ENCODE measurements at places on chromosomes 7 and 10. TPM values are rescaled to one million over a fixed set of nuclear protein-coding genes. Genes with fewer than 3 reads are reported as not detected.

DNA sequence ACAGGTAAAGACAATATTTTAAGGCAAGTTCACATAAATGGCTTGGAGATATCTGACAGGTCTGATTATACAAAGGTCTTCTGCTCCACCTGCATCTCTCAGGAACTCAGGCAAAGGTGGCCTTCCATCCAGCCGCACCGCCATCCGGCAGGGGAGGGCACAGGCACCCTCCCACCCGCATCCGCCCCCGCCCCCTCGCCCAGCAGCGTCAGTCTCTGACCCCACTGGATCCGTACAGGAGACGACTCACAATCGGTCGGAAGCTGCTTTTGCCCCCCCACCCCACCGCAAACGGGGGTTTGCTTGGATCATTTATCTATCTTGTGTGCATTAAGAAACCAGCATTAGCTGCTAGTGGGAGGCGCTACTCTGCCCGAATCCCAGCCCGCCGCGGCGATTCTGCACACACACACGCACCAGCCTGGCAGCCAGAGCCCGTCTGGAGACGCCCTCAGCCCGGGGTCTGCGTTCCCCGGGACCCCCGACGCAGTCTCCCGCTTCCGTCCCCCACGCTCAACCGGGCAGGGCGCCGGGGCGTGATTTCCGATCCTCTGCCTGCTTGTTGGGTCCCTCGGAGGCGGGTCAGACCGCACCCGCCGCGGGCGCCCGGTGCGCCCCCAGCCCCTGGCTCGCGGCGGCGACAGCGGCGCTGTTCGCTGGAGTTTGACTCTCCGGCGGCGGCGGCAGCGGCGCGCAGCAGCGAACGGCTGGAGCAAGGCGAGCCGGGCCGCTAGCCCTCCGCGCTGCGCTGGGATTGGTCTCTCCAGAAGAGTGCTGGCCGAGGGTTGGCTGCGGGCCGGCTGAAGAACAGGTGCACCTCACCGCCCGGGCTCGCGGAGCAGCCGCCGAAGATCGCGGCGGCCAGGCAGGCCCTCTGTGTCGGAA, 820 bp upstream of the NRG3 start:
- no peak overlapping the region for H3K27ac ChIP-seq
- H3K4me3 ChIP-seq: no peak overlapping the region
- no peaks in the 10 kb centered on the region for H3K36me3 ChIP-seq
- peaks cover 43% of the 10 kb centered on the region for H3K27me3 ChIP-seq

TRUB1 gene
- total RNA-seq: 20.9 TPM

DNA sequence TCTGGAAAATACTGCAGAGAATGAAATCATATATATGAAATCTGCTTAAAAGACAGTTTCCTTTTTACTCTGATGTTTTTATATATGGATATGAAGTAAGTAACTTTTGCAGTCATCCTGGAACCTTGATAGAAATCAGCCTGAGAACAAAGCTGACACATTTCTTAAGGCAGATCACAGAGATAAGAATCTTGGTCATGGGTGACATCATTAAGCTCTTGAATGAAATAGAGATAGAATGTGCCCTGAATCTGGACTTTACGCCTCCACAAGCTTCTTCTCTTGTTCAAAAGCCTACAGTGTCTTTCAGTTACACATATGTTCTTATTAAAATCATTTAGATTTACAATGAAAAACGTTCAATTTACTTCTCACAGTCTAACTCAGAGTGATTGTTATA, 319.1 kb upstream of the CNTNAP2 start:
- no peaks in the 10 kb centered on the region for H3K27me3 ChIP-seq
- H3K27ac ChIP-seq: no peak overlapping the region
- H3K4me1 ChIP-seq: no peaks in the 10 kb centered on the region
- H3K36me3 ChIP-seq: no peaks in the 10 kb centered on the region
- no peak for DNase-seq
- no peak overlapping the region for H3K4me3 ChIP-seq

GRCh38 chr7:131305152-131305551, 22.5 kb upstream of the MKLN1 start:
- H3K36me3 ChIP-seq: no peaks in the 10 kb centered on the region
- no peak for DNase-seq
- H3K4me1 ChIP-seq: peaks cover 5% of the 10 kb centered on the region
- no peaks in the 10 kb centered on the region for H3K27me3 ChIP-seq
- H3K27ac ChIP-seq: no peak overlapping the region

CACNA2D1 gene
- total RNA-seq: 73.7 TPM

Measured in muscle of leg (tissue), 16 donors.